ENCODE measurements at places on chromosomes 5 and 9.

GRCh38 chr5:100252944-100253343 is 282.2 kb upstream of the FAM174A start:
- DNase-seq, result no peak

GRCh38 chr5:61823781-61824180 is 482.2 kb upstream of the KIF2A start:
- no peak for DNase-seq

DNA sequence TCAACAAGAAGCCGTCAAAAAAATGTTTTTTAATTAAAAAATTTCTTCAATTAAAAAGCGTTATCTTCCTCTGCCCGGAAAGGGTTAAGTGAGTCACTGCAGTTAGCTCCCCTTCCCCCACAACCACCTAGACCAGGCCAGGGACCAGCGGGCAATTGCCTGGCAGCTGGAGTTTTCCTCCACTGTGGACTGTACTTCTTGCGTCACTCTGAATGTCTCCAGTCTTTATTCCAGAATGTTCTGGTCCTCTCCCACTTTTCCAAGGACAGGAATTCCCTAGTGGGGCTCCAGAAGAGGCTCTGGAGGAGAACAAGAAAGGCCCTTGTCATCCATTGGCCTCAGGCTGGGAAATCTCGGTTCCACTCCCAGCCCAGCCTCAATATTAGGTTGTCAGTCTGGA is 114.0 kb downstream of the C9orf50 start:
- DNase-seq, result no peak

DNA sequence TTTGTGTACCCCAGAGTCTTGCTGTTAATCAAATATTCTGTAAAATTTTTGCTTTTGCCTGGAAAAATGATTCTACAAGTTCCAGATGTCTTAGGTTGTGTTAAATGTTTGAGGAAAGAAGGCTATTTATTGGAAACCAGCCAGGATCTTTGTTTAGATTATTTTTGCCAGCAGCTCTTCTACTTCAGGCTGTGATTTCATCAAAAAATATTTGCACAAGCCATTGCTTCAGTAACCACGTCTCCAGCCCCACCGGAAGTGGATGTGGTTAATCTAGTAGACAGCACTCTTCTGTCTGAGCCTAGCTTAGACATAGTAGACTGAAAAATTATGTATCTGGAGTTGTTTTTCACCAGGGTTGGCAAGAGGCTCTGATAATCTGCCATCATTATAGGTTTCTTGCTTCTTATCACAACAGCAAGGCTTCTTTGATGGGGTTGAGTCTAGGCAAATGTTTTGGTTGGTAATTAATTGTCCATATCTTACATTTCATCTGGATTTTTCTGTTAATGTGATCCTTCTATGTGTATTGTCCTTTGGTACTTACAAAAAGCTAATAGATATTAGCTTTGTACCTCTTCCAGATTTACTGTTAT is 17.1 kb downstream of the KCTD16 start:
- DNase-seq, result peak; percentile 80

DNA sequence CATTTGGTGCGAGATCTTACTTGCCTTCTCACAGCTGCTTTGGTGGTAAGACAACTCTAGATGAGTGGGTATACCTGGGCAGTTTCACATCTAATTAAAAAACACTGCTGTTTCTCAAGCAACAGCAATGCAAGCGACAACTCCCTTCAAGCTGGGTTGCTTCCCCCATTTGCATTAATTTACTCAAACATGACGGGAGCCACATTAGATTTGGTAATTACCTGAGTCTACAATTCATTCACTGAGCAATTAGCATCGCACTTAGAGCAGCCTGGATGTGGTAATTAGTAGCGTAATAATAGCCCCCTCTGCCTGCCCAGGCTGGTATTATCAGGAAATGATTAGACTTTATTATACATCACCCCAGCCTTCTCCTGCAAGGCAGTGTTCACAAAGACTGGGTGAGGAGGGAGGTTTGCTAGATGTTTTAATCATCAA is 73.4 kb downstream of the FBXO38 start:
- DNase-seq, result no peak

DNA sequence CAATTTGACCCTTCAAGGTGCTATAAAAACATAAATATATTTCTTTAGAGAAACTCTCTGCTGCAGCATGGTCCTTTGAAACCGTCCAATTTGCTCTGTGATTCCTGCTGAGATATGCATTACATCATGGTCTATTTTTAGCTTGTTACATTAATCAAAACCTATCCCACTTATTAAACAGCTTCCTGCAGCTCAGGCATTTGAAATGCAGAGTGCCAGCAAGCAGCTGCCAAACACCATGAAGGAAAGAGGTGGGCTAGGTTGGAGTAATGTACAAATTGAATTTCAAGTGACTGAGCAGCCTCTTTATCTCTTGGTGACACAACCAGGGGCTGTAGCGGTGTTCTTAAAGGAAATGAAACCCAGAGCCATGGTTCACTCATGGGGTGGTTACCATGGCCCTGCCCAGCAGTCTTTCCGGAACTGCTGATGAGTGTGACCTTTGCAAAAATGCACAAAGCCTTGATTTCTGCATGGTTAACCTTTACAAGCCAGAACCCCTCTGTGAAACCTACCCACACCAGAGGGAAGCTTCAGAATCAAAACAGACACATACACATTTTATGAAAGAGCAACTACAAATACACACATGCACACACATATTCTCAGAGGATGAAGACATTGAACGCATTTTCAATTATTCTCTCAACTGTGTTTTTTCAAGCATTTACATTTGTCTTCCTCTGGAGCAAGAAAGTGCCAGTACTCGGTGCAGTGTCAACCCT is 155.8 kb upstream of the ZNF608 start:
- DNase-seq, result no peak

GRCh38 chr5:21049901-21050300 is 1061.9 kb upstream of the CDH18 start:
- DNase-seq, result no peak

DNA sequence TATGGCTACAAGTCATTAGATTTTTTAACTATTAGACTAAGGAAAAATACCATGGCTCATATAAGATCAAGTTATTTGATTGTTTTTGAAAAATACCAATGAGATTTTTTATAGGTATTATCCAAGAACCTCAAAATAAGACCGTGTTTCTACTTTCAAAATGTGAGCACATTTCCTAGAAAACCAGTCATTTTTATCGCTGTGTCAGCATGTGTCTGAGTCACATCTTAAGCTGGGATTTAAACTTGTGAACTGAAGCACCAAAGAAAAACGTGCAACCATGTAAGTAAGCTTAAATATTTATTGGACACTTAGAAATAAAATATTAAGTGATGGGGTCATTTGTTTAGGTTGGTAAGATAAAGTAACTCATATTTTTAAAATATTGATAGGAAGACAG is 1676.0 kb upstream of the NUDT12 start:
- DNase-seq, result no peak

DNA sequence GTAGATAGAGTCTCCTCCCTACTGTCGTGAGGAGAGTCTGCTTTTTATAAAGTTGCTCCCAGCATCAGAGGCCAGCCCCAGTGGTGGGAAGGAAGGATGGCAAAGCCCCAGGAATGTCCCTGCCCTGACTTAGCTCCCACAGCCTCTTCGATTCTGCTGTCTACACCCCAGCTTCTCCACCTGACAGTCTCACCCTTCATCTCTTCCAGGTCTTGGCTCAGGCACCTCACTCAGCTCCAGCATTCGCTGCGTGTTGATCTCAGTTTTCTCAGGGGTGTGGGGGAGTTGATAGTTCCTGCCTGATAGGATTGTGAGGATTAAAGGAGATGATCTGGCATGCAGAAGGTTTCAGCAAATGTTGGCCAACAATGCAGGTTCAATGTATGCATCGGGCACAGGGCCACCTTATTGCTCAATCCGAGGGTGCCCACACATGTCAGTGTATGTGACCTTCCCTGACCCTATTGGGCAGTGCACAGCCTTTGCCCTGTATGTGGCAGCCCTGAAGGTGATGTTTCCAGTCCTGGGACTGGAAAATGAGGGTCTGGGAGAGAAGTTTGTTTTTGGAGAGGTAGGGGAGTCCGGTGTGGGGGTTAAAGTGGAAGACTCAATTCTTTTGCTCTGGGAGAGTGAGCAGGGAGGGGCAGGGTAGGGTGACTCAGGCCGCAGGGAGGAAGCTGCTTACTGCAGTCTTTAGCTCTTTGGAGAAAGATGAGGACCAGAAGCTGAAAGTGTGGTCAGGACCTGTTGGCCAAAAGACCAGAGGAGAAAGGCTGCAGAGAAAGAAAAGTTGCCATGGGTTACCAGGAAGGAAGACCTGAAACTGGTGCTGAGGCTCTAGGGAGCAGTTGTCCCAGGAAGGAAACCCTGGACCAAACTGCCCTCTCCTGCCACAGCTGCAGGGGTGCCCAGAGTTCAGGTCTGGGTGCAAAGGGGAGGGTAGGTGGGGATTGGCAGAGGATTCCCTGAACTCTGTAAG is 153.2 kb downstream of the MACROH2A1 start:
- no peak for DNase-seq

DNA sequence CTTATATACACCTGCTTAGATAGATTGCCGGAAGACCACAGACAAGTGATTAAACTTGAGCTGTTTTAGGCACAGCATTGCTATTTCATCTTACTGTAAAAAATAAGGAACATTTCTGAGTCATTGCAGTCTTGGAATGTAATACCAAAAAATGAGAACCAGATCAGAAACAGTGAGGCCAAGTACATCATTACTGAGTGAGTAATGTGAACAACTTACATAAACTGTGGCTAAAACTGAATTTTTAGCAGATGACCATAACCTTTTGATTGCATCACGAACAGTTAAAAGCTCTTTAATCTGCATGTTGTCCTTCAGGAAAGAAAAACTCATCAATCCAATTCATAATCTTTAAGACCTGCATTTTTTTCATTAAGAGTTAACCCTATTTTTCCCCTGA is 157.1 kb upstream of the FGF10 start:
- no peak for DNase-seq

DNA sequence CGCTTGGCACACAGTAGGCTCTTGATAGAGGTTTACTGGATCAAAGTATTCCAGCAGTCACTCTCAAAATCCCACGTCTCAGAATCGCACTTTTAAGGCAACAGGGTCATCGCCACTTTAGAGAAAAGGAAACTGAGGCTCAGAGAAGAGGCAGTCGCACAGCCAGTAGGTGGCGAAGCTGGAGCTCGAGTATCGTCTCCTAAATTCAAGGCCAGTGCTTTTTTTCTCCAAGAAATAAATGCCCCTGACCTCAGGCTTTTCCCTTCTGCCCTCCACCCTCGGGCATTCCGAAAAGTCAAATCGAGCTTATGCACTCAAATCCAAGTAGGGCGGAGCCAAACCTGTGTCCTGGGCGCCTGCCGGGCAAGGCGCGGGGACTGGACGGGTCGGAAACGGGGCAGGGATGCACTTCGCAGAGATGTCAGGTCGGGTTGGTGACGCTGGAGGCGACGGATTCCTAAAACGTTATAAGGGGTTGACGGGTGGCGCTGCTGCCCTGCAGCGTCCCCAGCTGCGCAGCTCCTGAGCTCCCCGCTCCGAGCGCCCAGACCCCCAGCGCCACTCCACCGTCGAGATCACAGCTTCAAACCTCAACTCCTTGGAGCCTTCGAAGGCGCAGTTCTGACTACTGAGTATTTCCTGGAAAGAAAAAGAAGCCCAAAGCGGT is 4.7 kb upstream of the FOXB2 start:
- DNase-seq, result no peak

- no peak for DNase-seq
Measured at GRCh38 chr5:119315516-119315949, 40.3 kb upstream of the TNFAIP8 start.

GRCh38 chr5:170627271-170627670 is 123.5 kb downstream of the KCNIP1 start:
- DNase-seq, result no peak
